Hepatic stellate cell (primary cell): ENCODE measurements at places on chromosomes 7 and 10.

- DNase-seq, result no peak
These were observed 94.3 kb downstream of the ZEB1 start for GRCh38 chr10:31413325-31413724.

DNA sequence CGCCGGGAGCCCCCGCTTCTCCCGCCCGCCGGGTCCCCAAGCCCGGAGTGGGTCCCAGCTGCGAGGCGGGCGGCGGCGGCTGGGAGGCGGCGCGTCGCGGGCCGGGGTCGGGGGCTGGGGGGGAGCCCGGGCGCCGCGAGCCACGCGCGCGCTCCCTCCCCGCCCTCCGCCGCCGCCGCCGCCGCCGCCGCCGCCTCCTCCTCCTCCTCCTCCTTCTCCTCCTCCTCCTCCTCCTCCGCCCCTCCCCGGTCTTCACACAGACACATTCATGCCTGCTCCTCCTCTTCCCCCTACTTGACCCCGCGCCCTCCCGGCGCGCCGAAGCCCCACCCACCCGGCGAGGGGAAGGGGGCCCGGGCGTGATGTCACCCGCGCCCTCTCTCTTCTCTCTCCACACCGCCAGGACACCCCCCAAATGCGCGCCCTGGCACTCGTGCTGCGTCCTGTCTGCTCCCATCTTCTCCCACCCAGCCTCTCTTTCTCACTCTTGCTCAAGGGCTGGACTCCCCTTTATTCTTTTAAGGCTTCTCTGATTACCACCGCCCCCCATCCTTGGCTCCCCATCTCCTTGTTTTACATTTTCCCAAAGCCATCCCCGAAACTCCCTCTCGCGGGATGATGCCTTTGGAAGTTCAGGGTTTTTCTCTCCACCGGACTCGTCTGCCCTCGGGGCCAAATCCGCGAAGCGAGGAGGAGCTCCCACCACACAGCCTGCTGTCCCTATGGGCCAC, 967 bp upstream of the GLI3 start:
- DNase-seq, result peak; percentile 47

- peak; percentile 35 for DNase-seq
These were observed 110.5 kb downstream of the EBF3 start for GRCh38 chr10:129853562-129853903.

GRCh38 chr10:3749011-3749410, 36.0 kb downstream of the KLF6 start:
- no peak for DNase-seq
